ENCODE measurements at places on chromosomes 7 and 10.

- DNase-seq, result no peak
Observed at GRCh38 chr10:45429790-45430189, 55.8 kb downstream of the ALOX5 start.

GRCh38 chr7:270351-270983 is 19.5 kb upstream of the FOXL3 start:
- no peak for DNase-seq

GRCh38 chr10:103845972-103846371 is 9.4 kb downstream of the SH3PXD2A start:
- no peak for DNase-seq

DNA sequence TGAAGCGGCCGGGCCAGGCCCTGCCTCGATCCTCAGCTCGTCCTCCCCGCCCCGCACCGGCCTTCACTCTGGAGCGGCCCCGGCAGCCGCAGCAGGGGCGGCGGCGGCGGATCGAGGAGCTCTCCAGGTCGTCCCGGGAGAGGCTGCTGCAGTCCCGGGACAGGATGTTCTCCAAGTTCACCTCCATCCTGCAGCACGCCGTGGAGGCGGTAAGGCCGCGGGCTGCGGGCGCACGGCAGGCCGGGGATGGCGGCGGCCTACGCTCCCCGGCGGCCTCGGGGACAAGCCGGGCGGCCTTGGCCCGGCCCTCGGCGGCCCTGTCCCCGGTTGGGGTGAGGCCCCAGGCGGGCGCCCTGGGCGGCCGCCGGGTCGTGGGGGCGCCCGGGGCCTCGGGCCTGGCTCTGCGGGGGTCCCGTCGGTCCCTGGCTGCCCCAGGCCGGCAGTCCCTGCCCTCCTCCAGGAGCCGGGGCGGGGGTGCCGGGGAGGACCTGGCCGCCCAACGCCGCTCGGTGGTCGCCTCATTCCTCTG is 399 bp downstream of the FHIP2A start:
- DNase-seq, result peak; percentile 49

- DNase-seq, result no peak
Observed at GRCh38 chr7:116571552-116571951, 46.7 kb downstream of the CAV1 start.
